ENCODE measurements at places on chromosomes 1 and 21.

GRCh38 chr1:65233782-65234181, 75.6 kb upstream of the DNAJC6 start:
- no peak for DNase-seq

DNA sequence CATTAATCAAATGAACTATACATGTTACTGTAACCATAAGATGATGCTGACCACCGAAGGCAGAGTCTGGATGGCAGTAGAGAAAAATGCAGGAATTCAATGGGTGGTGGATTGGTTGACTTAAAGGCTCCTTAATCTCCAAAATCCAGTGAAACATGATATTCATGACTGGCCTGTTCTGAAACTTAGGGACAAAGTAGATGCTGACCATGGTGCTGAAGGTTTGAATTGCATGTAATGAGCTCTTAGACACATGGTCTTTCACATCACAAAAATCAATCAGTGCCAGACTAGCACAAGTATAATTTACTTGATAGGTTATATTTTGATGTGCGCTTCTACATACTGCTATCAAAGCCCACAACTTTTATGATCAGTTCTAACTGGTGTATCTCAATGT, 30.9 kb upstream of the NTMT2 start:
- DNase-seq = no peak

- DNase-seq = no peak
Measured at GRCh38 chr21:26448751-26449150, 124.3 kb downstream of the CYYR1 start.

GRCh38 chr1:238960071-238960470, 426.3 kb upstream of the CHRM3 start:
- no peak for DNase-seq

- no peak for DNase-seq
Measured at GRCh38 chr1:114956570-114956969, 73.1 kb upstream of the TSHB start.

- no peak for DNase-seq
Measured at GRCh38 chr1:64038119-64038518, 165.3 kb upstream of the UBE2U start.

DNA sequence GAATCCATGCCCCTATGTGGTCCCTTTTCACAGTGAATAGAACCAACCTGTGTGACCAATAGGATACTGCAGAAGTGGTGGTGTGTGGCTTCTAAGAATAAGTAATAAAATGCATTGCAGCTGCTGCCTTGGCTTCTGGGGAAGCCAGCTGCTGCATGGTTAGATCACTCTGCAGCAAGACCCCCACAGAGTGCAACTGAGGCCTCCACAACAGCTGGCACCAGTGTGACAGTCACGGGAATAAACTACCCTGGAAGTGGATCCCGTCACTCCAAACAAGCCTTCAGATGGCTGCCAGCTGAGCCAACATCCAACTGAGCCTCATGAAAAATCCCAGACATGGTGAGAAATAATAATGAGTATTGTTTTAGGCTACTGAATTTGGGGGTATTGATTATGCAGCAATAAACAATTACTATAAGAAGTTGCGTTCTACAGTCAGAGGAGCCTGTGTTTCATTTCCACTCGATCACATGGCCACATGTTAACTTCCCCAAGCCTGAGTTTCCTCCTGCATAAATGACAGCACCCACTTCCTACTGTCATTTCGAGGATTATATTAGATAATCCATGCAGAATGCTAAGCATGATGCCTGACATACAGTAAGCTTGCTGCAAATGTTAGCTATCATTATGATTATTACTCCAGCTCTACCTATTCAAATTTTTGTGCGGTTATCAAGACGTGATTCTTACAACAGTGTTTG, 20.8 kb upstream of the COG2 start:
- no peak for DNase-seq

GRCh38 chr21:17708522-17709265, 96.0 kb upstream of the BTG3 start:
- no peak for DNase-seq

DNA sequence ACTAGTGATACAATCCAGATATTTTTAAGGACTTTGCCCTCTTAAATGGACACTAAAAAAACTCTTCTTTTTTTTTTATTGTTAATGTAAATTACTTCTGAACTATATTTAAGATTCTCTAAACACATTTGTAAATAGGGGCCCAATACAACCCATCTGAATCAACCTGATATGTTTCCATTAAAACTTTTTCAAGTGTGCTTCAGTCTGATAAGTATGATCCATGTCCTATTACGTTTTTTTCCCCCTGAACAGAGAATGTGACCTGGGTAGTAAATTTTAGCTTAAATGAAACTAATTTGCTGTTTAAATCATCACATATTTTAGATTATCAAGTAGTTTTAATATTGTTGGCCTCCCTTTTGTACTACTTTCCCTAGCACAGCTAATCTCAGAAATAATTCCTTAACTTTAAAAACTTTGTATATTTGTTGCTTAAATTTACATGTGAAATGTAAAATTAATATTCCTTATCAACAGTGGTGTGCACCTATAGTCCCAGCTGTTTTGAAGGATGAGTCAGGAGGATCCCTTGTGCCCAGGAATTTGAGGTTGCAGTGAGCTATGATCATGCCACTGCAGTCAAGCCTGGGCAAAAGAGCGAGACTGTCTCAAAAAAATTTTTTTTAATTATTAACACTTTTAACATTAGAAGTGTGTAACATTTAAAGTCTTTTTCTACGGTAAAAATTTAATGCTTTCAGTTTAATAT, 3.0 kb upstream of the PKN2 start:
- DNase-seq = no peak

DNA sequence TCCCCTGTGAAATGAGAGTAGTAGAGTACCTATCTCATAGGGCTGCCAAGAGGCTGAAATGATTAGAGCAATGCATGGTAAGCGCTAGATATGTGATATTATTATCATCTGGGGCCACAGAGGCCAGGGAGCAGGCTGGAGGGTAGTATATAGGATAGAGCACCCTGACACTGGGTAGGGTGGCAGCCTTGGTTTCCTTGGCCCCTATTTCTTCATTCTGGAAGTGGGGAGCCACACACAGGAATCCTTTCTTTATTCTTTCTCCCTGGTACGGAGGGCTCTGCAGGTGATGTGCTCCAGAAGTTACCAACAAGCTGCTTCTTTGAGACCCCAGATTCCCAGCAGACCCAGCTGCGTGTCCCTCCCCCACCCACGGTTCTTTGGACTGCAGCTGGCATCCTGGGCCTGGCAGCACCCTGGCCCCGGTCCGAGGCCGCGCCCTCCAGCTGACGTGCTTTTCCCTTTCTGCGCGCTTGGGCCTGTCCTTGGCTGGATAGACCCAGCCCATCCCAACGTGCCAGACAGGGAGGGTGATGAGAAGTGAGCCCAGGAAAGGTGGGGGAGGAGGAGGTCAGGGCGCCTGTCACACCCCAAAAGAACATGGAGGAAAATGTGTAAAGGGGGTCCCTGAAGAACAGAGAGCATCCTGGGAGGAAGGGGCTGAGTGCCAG, 18.2 kb downstream of the INAVA start:
- no peak for DNase-seq

DNA sequence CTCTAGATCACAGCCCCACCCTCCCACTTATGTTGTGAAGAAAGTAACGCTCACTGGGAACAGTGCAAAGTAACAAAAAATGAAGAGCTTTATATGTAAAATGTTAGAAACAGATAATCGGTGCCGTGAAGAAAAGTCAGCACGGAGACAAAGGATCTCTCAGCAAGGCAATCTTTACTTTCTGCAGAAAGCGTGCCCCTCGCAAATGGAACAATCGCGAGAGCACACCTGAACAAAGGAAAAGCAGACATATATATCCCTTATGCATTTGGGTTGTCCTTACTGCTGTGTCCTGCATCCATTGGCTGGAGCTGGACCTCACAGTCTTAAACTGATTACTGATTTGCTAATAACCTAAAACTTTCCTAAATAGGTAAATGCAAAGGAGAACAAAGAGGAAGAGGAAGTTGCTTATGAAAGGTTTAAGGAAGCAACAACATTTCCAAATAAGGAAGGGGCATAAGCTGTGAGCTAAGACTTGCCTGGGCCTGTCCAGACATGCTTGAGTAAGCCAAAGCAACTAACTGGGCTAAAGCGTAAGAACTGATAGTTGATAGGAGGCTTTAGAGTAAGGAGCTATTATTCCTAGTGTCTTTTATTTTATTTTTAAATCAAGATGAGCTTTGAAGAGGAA, 89.7 kb downstream of the GTF2B start:
- DNase-seq = no peak

DNA sequence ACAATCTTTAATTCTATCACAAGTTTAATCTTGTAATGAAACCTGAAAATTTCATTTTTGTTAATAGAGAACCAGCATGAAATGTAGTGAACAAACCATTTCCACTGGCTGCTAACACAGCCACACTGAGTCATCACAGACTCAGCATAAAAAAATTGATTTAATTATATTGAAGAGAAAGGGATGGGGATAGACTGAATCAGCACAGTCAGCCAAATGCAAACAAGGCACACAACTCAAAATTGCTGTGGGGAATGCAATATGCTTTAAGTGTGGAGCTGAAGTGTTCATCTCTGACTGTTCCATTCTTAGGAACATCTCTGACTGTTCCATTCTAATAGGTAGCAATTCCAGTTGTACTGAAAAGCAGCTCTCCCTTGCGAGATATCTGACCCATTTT, 299.8 kb downstream of the MRPL39 start:
- DNase-seq = no peak

DNA sequence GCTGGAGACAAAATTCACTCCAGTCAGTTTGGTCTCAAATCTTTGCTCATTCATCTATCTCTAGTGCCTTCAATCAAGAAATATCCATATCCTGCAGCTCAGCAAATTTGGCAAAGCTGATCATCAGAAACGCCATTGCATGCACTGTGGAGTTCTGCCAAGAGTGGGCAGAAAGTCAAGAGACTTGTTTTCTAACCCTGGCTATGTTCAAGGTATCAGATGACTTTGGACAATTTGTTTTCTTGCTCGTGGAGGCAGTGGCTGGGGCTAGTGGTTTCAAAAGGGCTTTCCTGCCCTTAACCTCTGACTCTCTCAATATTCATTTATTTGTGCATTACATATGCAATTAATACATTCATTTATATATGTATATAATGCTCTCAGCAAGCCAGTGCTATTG, 12.8 kb upstream of the LRRC52 start:
- DNase-seq = no peak

- no peak for DNase-seq
Measured at GRCh38 chr1:214547747-214548146, 3.7 kb downstream of the PTPN14 start.

- no peak for DNase-seq
Measured at GRCh38 chr21:41727784-41728763, 38.8 kb downstream of the RIPK4 start.

DNA sequence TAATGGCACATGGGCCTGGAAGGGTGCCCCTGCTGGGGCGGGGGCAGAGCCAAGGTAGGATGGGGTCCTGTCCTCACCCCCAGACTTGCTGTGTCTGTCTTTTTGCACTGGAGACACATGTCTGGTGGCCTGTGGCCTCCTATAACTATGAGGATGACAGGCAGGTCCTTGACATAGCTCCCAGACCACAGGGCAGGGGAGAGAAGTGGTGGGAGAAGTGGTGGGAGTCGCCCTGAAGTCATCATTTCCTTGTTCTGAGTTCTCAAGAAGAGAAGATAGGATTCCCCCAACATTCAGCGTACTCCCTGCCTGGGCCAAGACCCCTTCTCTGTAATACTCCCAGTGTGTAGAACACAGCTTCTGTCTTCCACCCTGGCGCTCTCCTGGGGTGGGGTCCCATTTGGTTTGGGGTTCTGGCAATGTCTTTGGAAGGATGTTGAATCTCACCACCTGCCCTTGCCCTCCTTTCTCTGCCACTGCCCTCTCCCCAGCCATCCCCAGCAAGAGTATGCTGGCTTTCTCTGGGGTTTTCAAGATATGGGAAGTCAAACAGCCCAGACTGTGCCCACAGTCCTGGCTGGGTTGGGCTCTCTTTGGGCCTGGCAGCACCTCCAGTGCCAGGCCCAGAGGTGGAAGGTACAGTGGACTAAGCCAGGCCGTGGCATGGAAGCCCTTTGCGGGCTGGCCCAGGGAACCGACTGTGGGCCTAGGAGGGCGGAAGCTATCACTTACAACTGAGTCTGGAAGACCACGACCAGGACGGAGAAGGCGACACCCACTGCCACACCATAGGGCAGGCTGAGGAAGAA, 19.4 kb downstream of the SLC26A9 start:
- DNase-seq = no peak

GRCh38 chr1:160007577-160008200, 24.1 kb downstream of the PIGM start:
- no peak for DNase-seq

GRCh38 chr1:3640121-3640837, 9.6 kb downstream of the WRAP73 start:
- no peak for DNase-seq

- no peak for DNase-seq
Measured at GRCh38 chr21:32137931-32138330, 140.9 kb downstream of the MIS18A start.

DNA sequence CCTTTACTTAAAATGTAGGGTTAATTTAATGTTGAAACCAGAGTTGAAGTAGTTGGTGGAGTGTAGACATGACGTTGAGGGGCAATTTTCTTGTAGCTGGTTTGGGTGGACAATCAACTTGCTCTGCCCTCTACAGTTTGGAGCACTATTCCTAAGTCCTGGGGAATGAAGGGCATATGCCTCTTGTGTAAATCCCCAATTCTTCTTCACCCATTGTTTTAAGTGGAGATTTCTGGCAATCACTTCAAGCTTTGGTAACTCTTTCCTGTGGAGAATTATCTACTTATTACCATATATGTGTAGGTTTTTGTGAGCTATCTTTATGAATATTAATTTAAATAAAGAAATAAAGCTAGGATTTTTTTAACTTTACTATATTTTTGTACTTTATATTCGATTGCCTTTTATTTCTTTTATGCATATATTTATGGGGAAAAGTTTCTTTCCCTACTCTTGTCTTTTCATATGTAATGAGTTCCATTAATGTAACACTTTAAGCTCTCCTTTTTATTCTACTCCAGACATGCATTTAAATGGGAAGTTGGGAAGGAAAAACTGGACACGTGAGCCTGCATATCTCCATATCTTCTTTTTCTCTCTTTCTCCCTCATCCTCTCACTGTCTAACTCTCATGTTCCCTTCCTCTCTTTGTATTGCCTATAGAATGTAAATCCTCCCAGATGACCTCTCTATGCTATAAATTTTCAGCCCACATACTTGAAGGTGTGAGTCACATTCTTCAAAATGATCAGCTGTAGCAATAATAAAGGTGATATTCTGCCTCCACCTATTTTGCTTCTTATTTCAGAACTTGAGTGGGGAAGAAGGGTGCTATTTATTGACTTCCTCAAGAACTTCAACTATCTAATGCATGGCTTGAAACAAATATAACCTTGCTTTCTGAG, 276.7 kb downstream of the PTPRC start:
- no peak for DNase-seq
